T-helper 1 cell (primary cell): ENCODE measurements at places on chromosomes 6 and 20.

- DNase-seq: no peak
Measured at GRCh38 chr20:48528346-48528745, 299.5 kb downstream of the PREX1 start.

DNA sequence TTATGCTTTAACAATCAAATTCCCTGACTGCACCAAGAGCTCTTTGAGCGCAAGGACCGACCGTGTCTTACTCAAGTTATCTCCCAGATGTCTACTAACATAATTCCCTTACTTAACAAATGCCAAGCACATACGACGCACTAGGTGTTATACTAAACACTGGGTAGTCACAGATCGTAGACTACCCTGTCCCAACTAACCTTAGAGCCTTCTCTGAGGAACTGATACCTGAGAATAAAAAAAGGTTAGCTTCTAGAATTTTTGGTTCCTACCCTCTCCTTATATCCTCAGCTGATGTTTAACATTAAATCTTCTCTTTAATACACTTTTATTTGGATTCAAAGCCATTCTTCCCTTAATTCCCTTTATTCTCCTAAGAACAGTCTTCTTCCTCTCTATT lies 38.5 kb downstream of the EPB41L2 start:
- no peak for DNase-seq

- no peak for DNase-seq
Measured at GRCh38 chr6:76166874-76167273, 94.4 kb upstream of the IMPG1 start.

DNA sequence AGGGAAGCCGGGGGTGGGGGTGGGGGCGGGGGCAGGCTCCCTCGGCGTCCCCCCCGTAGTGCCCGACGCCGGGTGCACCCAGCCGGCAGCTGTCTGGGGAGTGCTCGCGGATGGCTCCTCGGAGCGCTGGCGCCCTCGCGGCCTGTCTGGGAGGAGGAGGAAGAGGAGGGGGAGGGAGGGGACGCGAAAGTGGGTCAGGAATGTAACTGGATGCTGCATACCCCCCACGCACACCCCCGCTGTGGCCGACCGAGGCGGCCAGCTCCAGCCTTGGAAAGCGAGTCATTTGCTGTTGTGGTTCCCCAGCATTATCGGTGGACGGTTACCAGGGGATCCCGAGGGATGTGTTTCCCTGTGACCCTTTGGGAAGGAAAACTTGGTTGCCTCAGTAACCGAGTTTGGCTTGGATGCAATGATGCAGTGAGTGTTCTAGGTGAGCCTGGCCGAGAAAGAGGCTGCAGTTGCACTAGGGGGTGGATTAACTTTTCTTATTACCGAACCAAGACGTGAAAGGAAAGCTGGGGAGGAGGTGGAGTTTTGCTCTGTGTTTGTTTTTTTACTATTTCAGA lies 55.2 kb upstream of the RREB1 start:
- DNase-seq: no peak

- no peak for DNase-seq
Measured at GRCh38 chr20:63783970-63784369, 44.4 kb downstream of the SLC2A4RG start.

GRCh38 chr6:3013486-3013885 lies 13.8 kb downstream of the NQO2 start:
- no peak for DNase-seq

DNA sequence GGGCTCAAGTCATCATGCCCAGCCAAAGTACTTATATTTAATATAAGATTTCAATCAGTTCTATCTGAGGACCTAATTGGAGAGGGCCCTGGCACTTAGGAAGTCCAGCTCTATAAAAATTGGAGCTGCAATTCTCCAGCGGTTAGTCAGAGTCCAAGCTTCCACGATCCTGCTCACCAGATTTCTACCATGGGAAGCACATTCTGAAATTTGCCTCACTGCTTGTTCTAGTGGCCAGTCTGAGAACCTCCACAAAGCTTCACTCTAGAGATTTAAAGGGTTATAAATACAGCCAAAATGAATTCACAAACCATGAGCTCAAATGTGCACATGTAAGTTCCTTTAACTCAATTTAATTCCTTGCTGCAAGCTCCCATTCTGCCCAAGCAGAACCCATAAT lies 33.5 kb downstream of the PNLDC1 start:
- DNase-seq: no peak

- DNase-seq: no peak
Measured at GRCh38 chr6:137745321-137745720, 121.7 kb upstream of the TNFAIP3 start.
